ENCODE measurements at places on chromosomes 1 and 21.

- no peak for DNase-seq
These were observed 69.9 kb downstream of the TMEM53 start for GRCh38 chr1:44604157-44604955.

DNA sequence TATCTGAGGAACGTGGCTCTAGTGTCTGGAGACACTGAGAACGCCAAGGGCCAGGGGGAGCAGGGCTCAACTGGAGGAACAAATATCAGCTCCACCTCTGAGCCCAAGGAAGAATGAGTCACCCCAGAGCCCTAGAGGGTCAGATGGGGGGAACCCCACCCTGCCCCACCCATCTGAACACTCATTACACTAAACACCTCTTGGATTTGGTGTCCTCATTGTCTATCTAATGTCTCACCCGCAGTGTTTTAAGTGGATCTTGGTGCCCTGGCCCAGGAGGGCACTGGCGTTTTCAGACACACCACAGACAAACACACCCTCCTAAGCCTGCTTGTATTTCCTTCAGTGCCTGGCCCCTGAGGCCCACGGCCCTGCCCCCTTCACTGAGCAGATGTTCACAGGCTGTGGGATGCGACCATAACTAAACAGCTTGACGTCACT is 2.2 kb upstream of the FALEC start:
- DNase-seq: no peak

GRCh38 chr1:54325703-54326461 is 80.3 kb downstream of the SSBP3 start:
- no peak for DNase-seq

- DNase-seq: no peak
These were observed 115.1 kb downstream of the KCTD3 start for GRCh38 chr1:215682232-215682631.

- DNase-seq: no peak
These were observed 2.1 kb downstream of the TCHHL1 start for GRCh38 chr1:152086760-152087159.

GRCh38 chr1:108669679-108670078 is 8.8 kb upstream of the HENMT1 start:
- DNase-seq: no peak

- DNase-seq: no peak
These were observed 1.6 kb downstream of the TMEM200B start for GRCh38 chr1:29121936-29122681.

GRCh38 chr1:58310469-58310868 is 236.1 kb downstream of the OMA1 start:
- DNase-seq: no peak

DNA sequence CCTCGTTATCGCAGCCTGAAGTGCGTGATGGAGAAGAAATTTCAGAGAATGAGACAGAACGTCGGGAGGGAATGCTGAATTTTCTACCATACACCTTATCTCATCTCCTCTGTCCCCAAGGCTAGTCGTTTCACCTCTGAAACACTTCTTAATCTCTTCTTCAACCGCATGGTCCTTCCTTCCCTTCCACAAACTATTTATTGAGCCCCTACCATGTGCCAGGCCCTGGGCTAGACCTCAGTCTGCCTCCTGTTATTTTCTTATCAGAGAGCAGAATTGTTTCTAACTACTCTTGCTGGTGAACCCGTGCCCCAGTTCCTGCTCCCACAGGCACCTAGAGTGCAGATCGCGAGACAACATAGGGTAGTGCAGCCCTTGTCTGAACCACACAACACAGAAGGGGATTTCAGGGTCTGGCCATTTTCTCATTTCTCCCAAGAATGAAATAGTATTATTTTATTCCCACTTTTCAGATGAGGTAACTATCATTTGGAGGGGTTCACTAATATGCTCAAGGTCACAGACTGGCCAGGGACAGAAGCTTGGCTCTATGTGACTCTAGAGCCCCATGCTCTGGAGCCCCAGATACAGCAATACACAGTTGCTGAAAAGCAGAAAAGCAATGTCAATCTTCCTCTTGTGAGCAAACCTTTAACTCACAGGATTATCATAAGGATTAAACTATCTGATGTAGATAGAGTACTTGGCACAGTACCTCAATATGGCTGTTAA is 598 bp upstream of the ADIPOR1 start:
- no peak for DNase-seq

DNA sequence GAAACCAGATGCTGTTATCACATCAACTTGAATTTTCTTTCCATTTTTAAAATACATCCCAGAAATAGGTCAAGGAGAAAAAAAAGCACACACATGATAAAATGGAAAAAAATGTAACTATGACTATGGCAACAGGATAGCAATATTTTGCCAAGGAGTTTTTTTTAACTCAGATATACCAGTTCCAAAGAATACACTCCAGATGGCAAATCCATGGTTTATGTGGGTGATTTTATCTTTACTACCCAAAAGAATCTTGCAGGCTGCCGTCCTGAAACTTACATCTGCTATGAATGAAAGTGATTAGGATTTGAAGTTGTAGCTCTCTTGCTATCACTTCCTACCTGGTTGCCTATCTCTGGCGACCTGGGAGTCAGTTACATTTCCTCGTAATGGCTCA is 91.0 kb upstream of the PLPPR4 start:
- no peak for DNase-seq
